ENCODE measurements at places on chromosomes 2 and 18.

DNA sequence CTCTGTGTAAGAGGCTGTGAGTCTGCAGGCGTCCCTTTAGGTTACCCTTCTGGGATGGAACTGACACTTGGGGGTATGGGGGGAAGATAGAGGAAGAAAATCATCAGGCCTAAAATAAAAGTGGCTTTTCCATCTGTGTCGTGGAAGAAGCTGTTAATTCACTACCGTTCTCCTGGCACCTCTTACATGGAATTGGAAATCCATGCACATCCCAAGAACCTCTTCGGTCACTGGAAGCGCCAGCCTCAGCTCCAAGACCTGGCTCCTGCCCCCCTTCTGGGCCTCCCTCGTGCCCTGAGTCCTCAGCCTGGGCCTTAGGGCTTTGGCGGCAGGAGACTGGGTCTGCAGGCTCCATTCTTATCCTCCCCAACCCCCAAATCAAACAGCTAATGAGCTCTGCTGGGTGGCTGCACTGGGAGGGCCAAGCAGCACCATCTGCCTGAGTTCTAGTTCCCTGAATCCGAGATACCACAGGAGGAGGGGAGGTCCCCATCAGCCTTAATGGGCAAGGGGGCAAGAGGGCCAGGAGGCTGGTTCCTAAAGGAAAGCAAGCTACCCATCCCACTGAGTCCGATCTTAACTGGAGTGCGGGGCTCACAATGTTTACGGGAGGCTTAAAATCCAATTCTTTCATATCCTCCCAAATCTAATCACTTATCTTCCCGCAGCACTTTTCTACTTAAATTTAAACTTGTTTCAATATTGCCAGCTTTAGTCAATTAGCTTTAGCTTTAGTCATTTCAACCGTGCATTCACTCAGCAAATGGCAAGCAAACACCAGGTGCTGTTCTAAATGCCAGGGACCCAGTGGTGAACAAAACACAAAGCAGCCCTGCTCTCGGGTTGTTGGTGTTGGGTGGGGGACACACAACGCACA lies 52.8 kb downstream of the FAM178B start:
- DNase-seq = no peak

- peak; percentile 36 for DNase-seq
Measured at GRCh38 chr2:8761529-8762164, 75.8 kb downstream of the KIDINS220 start.

DNA sequence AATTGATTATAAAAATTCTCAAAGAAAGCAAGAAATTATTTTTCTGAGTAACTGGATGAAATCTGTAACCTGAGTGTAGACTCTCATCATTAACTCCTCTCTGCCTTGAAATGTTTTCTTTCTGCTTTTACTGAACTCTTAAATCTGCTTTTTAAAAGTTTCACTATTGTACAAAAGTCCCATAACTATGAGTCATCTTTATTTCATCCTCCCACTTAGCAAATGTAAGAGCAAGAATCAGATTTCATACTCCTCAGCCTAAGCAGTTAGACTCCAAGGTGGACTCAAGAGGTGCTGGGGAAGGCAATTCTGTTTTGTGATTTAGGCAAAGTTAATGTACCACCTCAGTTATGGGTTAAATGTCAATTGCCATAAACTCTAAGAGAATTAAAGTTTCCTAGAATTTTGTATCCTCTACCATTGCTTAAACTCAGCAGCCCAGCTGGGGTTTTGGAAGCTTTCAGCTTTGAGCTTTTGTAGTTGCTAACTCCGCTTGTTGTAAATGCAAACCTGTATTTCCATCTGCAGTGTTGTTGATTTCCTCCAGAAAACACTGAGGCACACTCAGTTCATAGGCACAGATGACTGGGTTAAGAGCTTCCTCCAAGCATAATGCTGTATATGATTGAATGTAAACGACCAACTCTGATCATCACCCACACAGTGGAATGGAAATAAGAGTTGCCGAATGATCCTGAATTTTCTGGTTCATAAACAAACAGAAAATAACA lies 268.8 kb downstream of the ARHGAP15 start:
- DNase-seq = no peak

GRCh38 chr18:433298-433697 lies 67.2 kb downstream of the COLEC12 start:
- DNase-seq = no peak

DNA sequence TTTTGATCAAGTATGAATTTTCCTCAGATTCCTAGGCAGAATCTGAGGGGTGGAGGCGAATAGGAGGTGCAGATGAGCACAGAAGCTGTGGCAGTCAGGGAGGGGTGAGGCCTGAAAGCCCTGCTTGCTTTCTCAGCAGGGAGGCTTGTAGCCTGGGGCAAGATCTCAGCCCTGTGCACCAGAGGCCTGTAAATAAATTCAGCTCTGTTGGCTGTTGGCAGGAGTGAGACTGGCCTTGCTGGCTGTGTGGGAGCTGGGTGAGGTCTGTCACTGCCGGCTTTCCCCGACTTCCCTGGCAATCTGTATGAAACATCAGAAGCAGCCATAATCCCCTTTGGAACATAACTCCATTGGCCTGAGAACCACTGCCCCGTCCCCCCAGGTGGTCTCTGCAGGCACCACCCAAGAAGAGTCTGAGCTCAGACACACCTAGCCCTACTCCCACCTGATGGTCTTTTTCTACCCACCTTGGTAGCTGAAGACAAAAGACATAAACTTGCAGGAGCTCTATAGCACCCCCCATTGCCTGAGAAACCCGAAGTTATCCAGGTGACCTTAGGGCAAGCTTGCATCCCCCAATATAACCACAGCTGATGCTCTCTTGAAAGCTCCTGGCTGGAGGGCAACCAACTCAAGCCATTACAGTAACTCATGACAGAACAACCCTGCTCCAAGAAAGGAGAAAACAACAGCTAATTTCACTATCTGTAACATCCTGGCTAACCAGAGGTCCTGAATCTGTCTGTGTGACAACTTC lies 32.3 kb downstream of the EVA1A start:
- DNase-seq = no peak

- DNase-seq = no peak
Measured at GRCh38 chr2:217477583-217477982, 525.2 kb downstream of the TNS1 start.

DNA sequence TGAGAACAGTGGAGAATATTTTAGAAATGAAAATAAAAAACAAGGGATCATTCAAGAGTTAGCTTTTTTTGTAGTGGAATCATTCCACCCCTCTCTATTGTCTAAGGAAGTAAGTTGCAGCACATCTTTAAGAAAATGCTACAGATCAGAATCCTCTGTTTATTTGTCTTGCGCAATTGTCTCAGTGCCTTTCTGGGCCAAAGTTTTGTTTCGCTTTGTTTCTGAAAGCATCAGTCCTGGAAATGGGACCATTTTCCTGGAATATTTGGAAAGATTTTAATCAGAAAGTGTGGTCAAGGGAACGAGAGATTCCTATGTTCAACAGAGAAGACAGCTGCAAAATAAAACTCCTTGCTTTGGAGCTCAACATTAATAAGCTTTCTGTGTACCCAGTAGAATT lies 74.0 kb downstream of the NRXN1 start:
- DNase-seq = no peak

GRCh38 chr2:173754837-173755236 lies 210.3 kb downstream of the SP3 start:
- no peak for DNase-seq

DNA sequence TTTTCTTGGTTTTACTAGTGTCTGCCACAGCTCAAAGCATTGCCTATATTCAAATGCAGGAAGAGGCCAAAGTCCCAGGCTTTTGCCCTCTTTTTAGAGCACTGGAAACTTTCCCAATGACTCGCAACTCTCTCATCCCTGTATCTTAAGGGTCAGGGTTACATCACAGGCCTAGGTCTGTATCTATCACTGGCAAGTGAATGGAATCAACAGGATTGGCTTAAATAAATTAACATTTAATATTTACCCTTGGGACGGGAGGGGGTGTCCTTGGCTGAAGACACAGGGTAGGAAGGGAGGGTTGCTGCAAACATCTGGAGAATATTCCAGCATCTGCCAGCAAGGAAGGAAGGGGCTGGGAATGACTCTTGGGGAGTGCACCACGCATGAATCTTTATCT lies 242.6 kb downstream of the SLC4A3 start:
- no peak for DNase-seq

DNA sequence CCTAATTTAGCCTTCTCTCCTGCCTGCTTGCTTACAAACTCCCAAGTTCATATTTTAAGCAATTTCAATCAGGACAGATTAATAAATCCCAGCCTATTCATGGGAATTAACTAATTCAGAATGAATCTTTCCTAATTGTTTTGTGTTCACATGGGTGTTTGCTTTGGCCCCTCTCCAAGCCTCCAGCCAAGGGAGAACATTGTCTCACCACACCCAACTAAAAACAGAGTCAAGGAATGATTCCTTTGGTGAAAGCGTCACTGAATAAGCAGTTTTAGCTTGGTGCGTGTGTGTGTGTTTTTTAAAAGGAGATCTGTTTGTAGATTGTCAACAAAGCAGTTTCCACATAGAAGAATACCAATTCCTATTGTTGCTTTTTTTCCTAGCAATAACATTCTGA lies 43.0 kb upstream of the DSG1 start:
- peak; percentile 51 for DNase-seq

GRCh38 chr2:121400201-121400600 lies 115.2 kb upstream of the TFCP2L1 start:
- DNase-seq = no peak

DNA sequence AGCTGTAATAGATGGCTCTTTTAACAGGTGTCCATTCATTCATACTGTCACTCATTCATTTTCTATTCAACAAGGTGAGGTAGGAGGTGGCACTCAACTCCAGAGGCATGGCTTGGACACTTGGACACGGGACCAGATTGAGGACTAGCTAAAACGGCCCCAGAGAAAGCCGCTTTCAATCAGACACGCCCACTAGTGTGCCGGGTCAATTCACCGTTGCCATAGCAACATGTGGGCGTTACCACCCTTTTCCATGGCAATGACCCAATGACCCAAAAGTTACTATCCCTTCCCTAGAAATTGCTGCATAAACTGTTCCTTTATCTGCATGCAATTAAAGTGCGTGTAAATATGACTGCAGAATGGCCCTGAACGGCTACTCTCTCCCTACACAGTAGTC lies 49.2 kb upstream of the LGALSL start:
- no peak for DNase-seq

DNA sequence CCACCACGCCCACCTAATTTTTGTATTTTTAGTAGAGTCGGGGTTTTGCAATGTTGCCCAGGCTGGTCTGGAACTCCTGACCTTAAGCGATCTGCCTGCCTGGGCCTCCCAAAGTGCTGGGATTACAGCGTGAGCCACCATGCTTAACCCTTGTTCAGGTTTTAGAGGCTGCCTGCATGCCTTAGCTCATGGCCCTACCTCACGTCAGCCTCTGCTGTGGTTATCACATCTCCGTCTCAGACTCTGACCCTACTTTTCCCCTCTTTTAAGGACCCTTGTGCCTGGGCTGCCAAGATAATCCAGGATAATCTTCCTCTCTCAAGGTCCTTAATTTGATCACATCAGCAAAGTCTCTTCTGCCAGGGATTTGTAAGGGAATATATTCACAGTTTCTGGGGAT lies 98.2 kb upstream of the PMAIP1 start:
- DNase-seq = no peak

- no peak for DNase-seq
Measured at GRCh38 chr18:67276638-67277037, 239.9 kb downstream of the DSEL start.

- no peak for DNase-seq
Measured at GRCh38 chr2:134250840-134251461, 2.9 kb upstream of the MGAT5 start.

DNA sequence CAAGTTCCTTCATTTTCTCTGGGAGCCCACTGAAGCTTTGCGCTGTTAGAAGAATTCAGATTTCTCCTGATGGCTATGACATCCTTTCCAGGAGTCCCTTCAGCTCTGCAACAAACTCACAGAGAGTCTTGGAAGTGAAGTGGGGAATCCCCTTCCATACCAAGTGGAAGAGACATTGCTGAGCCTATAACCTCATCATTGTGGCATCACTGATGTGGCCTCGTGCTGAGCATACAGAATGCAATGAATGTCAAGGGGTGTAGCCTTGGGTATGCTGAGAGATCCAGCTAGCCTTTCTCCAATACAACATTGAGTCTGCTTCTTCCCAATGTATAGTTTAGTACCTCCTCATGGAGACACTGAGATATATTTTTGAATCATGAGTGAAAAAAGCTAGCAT lies 311.1 kb upstream of the RAB12 start:
- no peak for DNase-seq

- no peak for DNase-seq
Measured at GRCh38 chr2:231188506-231189170, 9.8 kb upstream of the ARMC9 start.

GRCh38 chr2:96305091-96305978 lies at the start of gene SNRNP200:
Gene SNRNP200, minus strand, starts transcription at chr2:96305546. Its CDS starts 109 bp downstream, at chr2:96305437.
- DNase-seq = peak; percentile 92

DNA sequence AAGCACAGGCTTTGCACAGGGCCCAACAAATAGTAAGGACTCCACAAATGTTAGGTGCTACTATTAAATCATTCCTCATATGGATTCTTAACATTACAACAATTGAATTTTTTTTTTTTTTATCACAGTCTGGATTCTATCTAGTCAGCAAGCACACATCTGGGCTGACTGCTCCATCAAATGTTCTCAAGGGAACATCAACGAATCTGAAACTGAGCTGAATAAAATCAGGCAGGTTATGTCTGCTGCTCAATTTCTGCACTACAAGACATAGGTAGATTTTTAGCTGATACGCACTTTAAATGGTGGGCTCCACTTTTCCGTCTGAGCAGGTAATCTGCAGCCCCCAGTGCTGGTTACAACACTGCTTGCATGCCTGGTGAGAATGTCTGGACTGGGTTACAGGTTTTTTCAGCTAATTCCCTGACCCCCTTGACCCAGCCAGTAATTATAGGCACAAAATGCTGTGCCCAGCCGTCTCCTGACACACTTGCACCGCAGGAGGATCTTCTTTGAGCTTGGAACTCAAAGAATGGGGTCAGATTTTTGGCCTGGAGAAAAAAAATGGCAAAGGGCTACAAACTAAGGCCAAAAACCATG lies 44.6 kb downstream of the ADD2 start:
- DNase-seq = no peak

- DNase-seq = no peak
Measured at GRCh38 chr2:159003555-159003954, 35.1 kb downstream of the TANC1 start.

DNA sequence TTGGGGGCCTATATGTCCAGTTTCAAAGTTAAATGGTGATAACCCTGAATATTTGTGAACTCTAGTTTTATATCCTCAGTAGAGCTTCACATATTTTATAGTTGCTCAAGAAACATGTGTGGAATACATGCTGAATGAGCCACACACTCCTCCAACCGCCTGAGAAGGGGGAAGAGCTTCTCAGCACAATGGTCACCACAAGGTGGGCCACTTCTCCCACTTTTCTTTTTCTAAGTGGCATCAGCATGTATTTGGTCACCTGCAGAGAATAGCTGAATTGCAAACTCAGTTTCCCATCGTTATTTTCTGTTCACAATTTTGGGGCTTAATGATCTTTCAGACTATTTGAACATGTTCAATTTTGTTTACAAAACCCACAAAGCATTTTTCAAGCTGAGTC lies 340.5 kb downstream of the PARD3B start:
- no peak for DNase-seq

GRCh38 chr2:53477517-53477916 lies 290.1 kb upstream of the CHAC2 start:
- DNase-seq = no peak

All from HEK293T (cell line).